ENCODE measurements at places on chromosomes 16 and 17. TPM values are rescaled to one million over a fixed set of nuclear protein-coding genes. Genes with fewer than 3 reads are reported as not detected.

DNA sequence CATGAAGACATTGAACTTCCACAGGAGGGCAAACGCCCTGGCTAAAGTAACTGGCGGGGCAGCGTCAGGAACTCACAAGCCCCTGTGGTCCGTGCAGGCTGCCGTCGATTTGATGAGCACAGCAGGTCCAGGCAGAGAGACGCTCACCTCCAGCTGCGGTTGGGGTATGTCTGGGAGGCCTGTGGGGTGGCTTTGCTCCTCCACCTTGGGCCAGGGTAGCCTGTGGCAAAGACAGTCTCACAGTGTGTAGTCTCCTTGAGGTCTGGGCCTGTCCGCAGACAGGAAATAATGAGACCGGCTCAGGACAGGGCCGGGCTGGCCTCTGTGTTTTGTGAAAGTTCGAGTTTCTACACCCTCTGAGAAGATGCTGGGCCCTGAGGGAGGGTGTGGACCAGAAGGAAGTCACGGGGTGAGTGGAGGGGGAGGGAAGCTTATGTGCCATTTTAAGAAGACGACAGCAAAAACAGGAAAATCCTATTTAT is 103.3 kb downstream of the METRNL start:
- no peak for DNase-seq

DNA sequence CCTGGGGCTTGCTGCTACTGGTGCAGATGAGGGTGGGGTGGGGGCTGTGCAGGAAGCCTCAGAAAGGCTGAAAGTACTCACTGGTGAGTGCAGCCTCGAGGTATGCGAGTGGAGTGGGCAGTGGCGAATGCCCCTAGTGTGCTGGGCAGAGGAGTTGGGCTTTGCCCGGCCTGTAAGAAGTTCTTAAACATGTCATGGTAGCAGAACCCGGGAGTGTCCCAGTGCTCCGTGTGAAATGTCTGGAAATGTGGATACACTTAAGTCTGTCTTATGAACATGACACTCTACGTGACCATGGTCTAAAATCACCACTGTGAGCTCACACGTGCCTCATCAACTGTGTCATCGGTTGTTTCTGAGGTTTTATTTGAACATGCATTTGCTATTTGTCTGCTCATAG is 1.7 kb downstream of the SMTNL2 start:
- no peak for DNase-seq

Gene BLTP2
- total RNA-seq = 93.3 TPM

Gene KRT27
- not detected for total RNA-seq

DNA sequence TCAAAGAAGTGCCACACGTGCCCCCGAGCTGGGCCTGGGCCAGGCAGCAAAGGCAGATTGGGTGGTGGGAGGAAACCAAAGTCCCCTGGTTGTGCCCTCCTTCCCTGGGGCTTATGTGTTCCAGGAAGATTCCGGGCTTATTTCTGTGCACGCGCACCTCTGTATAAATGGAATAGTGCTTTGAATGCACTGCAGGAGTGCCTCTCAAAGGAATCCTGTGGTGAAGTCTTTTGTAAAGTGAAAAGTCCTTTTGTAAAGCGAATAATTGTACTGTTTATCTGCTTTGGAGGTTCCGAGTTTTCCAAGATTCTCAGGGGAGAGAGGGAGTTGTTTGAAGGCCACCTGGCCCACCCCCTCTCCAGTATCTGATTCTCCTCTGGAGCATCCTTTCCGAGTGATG is 26.8 kb downstream of the C17orf75 start:
- DNase-seq = no peak

Gene KRTAP17-1
- total RNA-seq = not detected

DNA sequence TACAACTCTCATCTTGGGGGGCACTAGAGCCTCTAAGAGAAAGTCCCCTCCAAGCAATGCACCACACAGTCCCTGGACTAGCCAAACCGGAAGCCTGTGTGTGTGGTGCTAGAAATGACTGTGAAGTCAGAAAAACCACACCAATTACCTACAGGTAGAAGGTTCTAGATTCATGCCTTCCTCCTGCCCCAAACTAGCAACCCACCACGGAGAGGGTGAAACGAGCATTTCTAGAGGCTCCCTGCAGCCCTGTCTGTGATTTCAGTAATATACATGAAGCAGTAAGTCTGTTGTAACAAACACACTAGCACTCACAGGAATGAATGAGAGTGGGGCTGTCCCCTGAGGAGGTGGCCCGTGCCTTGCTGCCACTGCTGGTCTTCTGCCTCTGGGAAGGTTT is 13.6 kb downstream of the ZFHX3 start:
- no peak for DNase-seq

- DNase-seq = peak; percentile 65
Observed at GRCh38 chr16:87543436-87544191, 50.8 kb upstream of the ZCCHC14 start.

GRCh38 chr16:49664221-49665215 is 191.4 kb downstream of the ZNF423 start:
- DNase-seq = peak; percentile 59

Gene CX3CL1
- 13.7 TPM for total RNA-seq

GRCh38 chr17:50865060-50865867 is 890 bp downstream of the TOB1 start:
- peak; percentile 64 for DNase-seq

Gene EFCAB5
- total RNA-seq = not detected

Gene RASD1
- total RNA-seq = 35.3 TPM

Gene C16orf92
- not detected for total RNA-seq

DNA sequence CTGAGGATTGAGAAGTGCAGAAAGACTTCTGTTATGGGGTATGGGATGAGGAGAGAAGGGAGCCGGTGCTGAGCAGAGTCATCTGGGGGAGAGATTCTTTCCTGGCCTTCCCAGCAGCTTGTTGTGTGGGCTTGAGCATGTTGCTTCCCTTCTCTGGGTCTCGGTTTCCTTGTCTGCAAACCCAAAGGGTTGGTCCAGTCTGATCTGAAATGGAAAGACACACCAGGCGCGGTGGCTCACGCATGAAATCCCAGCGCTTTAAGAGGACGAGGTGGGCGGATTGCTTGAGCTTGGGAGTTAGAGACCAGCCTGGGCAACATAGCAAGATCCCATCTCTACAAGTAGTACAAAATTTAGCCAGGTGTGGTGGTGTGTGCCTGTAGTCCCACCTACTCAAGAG is 6.0 kb downstream of the SOCS3 start:
- DNase-seq = no peak

DNA sequence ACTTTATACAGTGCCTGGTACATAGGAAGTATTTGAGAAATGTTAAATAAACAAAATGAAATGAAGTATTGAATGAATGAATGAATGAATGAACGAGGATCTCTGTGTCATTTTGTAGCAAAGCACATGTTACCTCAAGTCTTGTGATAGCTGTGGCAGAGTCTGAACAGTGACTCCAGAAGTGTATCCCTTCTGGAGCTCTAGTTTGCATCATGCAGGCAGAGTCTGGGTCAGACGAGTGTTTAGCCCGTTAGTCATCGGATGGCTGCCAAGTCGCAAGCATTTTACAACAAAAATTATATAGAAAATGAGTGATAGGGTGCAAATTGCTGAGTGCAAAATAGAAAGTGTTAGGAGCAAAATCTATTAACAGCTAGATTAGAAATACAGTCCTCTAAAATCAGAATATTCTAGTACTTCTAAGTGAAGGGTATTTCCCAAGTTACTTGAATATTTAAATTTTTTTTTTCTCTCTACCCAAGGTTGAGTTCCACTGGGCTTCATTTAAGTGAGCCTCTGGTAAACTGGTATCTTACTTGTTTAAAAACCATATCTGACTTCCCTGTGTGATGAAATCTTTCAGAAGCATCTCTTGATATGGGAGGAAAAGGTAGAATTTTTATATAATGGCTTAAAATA is 113.3 kb downstream of the FTO start:
- DNase-seq = peak; percentile 27

DNA sequence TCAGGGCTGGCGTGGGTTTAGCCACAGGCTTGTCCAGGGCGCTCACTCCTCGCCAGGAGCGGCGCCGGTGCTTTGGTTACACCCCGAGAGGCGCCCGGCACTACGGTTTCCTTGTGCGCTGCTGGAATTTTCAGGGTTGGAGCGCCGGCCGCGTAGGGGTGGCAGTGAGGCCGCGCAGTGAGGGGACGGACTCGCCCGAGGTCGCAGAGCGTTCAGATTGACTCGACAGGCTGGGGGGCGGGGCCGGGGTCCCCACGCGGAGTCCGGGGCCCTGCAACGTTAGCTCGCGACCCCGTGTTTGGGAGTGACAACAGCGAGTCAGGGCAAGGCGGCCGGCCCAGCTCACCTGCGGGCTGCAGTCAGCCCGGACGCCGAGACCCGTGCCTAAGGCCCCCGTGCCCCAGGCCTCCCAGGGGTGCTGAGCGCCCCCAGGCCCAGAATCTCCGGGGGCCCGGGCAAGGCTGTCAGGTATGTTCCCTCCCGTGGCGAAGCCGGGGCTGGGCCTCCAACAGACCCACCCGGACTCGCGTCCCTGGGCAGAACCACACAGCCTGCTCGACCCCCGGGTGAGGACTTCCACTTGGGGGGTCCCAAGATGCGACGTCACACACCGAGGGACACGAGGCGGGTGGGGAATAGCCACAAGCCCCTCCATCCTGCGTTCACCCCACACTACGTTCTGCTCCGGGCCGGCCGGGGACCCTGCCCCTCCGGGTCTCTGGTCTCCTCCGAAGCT is 1.3 kb upstream of the ACTG1 start:
- peak; percentile 77 for DNase-seq

- DNase-seq = peak; percentile 97
Observed at GRCh38 chr17:82648165-82648668, at the start of gene WDR45B. TSS of gene WDR45B (minus strand) at chr17:82648444. CDS start at chr17:82648340, 104 bp downstream.

DNA sequence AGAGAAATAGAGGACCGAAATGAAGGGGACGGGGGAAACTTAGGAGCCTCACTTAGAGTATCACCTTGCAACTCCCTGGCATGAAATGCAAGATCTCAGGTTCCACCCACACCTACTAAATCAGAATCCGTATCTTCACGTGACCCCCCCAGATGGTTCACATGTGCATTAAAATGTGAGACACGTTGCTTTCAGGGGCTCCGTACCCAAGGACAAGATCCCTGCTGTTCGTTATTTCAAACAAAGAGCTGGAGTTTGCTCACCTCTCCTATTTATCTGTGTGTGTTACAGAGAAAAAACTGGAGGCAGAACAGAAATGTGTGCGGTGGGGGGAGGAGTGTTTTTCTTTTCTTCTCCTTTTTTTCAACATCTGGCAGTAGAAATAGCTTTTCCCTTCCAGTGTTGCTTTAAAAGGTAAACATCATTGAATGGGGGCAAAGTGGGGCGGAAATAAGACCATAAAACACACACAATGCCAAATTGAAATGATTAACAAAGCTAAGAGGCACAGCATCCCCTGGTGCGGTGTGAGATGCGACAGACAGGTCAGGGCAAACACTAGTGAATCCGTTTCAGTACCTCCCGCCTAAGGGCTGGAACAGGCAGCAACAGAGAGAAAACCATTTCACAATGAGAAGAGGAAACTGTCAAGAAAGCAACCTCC is 145.4 kb downstream of the SOX9 start:
- no peak for DNase-seq
